ENCODE measurements at places on chromosomes 2 and 18.

- no peaks in the 10 kb centered on the region for H3K27me3 ChIP-seq
- no peak for DNase-seq
- H3K27ac ChIP-seq, result no peak overlapping the region
- no peak overlapping the region for H3K4me3 ChIP-seq
These were observed 47.5 kb upstream of the STAT1 start for GRCh38 chr2:191061381-191061980.

- no peak for DNase-seq
- H3K36me3 ChIP-seq, result no peaks in the 10 kb centered on the region
- no peaks in the 10 kb centered on the region for H3K27me3 ChIP-seq
- H3K4me3 ChIP-seq, result no peak overlapping the region
These were observed 149.2 kb downstream of the PLEKHA3 start for GRCh38 chr2:178629463-178629862.

- peaks cover under 1% of the 10 kb centered on the region for H3K4me1 ChIP-seq
- no peaks in the 10 kb centered on the region for H3K27me3 ChIP-seq
- H3K27ac ChIP-seq, result no peak overlapping the region
- no peaks in the 10 kb centered on the region for H3K36me3 ChIP-seq
- DNase-seq, result no peak
- no peak overlapping the region for H3K4me3 ChIP-seq
These were observed 6.5 kb upstream of the PLA2R1 start for GRCh38 chr2:160068906-160069305.

DNA sequence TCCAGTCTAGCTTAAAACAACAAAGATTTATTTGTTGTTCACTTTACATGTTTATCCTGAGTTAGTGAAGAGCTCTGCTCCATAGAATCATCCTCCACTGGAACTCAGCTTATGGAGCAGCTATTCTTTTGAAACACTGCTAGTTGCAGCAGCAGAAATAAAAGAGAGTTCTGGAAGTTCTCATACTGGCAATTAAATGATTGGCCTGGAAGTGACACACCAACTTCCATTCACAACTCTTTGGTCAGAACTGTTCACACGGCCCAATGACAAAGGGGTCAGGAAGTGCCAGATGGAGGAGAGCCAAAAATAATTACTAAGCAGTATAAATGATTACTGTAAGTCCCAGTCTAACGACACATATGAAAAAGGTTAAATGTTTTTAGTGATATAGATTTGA is 39.1 kb downstream of the FBXO11 start:
- no peak for DNase-seq
- no peaks in the 10 kb centered on the region for H3K27me3 ChIP-seq
- H3K4me1 ChIP-seq, result peaks cover 55% of the 10 kb centered on the region
- H3K27ac ChIP-seq, result no peak overlapping the region
- no peaks in the 10 kb centered on the region for H3K36me3 ChIP-seq

DNA sequence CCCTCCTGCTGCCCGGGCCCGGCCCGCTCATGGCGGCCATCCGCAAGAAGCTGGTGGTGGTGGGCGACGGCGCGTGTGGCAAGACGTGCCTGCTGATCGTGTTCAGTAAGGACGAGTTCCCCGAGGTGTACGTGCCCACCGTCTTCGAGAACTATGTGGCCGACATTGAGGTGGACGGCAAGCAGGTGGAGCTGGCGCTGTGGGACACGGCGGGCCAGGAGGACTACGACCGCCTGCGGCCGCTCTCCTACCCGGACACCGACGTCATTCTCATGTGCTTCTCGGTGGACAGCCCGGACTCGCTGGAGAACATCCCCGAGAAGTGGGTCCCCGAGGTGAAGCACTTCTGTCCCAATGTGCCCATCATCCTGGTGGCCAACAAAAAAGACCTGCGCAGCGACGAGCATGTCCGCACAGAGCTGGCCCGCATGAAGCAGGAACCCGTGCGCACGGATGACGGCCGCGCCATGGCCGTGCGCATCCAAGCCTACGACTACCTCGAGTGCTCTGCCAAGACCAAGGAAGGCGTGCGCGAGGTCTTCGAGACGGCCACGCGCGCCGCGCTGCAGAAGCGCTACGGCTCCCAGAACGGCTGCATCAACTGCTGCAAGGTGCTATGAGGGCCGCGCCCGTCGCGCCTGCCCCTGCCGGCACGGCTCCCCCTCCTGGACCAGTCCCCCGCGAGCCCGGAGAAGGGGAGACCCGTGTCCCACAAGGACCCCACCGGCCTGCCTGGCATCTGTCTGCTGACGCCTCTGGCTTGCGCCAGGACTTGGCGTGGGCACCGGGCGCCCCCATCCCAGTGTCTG is 767 bp downstream of the RHOB start:
- peak overlapping the region; percentile 99 for H3K27ac ChIP-seq
- peak; percentile 74 for DNase-seq
- peak overlapping the region; percentile 79 for H3K4me3 ChIP-seq
- peaks cover 51% of the 10 kb centered on the region for H3K4me1 ChIP-seq

DNA sequence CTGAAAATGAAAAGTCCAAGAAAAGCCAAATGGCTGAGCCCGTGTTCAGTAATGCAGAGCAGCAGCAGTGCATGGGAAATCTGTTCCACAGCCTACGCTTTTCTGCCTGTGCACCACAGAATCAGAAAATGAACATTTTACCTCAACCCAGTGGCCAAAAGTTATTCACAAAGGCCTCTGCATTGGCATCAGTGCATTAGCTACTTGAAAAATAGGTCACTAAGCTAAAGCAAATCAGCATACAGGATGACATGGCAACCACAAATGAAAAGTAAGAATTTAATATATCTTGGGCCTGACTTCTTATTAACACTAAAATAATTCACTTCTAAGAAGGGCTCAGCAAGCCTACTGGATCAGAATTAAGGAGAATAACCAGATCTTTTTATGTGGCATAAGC is 1145.3 kb upstream of the CHAC2 start:
- no peaks in the 10 kb centered on the region for H3K36me3 ChIP-seq
- no peaks in the 10 kb centered on the region for H3K27me3 ChIP-seq
- no peaks in the 10 kb centered on the region for H3K4me1 ChIP-seq

- H3K27ac ChIP-seq, result no peak overlapping the region
- no peak for DNase-seq
- peaks cover 3% of the 10 kb centered on the region for H3K27me3 ChIP-seq
- H3K4me1 ChIP-seq, result no peaks in the 10 kb centered on the region
- H3K4me3 ChIP-seq, result no peak overlapping the region
These were observed 122.5 kb downstream of the FOXI3 start for GRCh38 chr2:88329815-88330603.
